ENCODE measurements at places on chromosomes 12 and 14. TPM values are rescaled to one million over a fixed set of nuclear protein-coding genes. Genes with fewer than 3 reads are reported as not detected.

Gene CD163L1
- 5.4 TPM for total RNA-seq

Gene PAX9
- not detected for total RNA-seq

Gene PLEKHG3
- total RNA-seq = 9.4 TPM

Gene CCDC197
- not detected for total RNA-seq
